Right forelimb (tissue), 1 donor: ENCODE measurements at places on chromosomes 6 and 20.

GRCh38 chr6:132167929-132168892 lies 217.0 kb upstream of the CCN2 start:
- no peak for DNase-seq

DNA sequence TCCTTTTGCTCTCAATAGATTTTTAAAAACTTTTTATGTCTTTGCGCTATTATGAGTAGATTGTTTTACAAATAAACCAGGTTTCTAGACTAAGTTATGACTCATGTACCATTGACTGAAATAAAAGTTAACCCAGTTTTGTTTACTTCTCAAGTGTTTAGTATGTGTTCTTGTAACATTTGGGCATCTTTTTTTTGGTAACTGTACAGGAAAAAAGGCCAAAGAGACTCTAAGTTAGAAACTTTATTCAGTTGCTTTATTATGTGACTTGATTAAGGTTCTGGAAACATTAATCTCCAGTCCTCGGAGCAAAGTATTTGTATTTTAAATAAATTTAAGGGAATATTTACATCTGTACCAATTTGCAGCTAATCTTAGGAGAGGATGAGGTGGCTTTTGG lies 2.9 kb downstream of the NKAIN2 start:
- no peak for DNase-seq

DNA sequence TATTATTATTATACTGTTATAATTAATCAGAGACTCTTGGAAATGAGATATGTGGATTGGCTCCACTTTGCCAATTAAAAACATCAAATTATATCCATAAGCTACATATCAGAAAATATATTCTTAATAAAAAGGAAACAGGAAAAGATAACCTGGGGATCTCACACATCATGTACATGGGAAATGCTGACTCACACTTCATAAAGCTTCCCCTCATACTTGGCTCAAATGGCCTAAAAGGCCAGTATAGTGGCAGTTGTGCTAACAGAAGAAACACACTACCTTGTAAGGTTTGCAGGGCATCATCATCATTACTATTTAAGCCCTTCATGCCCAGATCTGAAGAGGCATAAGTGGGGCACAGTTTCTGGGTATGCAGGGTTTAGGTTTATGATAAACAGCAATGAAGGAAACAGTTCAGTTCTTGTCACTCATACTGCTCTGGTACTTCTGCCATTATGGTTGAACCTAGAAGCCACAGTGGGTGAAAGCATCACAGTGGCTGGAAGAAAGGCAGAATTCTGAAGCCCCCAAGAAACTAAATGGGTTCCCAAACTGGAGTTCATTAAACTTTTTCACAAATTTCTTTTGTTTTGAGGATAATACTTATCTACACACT lies 60.6 kb downstream of the BTBD9 start:
- DNase-seq, result no peak

GRCh38 chr6:109243863-109244825 lies 138.1 kb downstream of the CD164 start:
- DNase-seq, result no peak

DNA sequence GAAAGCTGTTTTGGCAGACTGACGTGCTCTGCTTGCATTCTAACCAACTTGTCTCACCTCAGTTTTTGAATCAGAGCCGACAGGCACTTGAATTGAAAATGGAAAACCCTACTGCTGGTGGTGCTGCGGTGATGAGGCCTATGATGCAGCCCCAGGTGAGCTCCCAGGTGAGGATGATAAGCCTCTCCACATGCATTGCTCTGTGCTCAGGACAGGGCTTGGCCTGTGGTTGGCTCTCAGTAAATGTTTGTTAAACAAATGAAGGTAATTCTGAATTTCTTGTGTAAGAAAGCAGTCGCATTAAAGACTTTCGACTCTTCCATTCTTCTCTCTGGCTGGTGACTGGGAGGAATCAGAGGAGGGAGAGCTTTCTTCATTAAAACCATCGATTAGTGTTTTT lies 136.3 kb downstream of the SULF2 start:
- DNase-seq, result no peak

DNA sequence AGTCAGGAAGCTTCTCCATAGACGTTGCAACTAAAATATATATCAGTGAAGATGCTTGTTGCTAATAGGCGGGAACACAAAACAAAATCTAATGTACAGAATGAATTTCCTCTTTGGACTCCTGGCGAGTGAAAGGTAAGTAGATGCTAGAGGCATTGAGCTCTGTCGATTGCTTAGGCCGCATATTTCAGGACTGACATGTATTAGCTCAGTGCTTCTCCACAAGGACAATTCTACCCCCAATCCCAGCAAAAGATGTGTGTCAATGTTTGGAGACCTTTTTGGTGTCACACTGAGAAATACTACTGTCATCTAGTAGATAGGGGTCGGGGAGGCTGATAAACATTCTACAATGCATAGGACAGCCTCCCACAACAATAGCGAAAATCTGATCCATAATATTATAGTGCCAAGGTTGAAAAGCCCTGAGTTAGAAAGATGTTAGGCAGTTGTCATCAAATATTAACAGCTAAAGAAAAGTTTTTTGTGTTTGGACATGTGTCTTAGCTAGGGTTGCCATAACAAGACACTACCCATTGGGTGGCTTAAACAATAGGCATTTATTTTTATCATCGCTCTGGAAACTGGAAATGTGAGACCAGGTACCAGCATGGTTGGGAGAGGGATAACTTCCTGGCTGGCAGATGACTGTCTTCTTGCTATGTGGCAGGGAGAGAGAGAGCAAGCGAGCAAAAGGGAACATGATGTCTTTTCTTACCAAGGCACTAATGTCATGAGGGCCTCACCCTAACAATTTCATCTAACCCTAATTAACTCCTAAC lies 48.0 kb upstream of the BCAS1 start:
- DNase-seq, result no peak

DNA sequence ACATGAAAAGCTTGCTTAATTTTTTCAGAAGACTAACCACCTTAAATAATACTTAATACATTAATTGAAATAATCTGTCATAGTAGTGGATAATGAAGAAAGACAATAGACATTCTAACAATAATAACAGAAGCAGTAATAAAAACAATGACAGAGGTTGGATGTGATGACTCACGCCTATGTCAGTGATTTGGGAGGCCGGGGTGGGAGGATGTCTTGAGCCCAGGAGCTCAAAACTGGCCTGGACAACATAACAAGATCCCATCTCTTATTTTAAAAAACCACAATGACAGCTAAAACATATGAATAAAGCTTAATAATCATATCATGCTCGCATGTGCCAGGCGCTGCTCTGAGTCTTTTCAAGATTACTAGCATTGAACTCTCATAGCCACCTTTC lies 105.5 kb downstream of the IPCEF1 start:
- DNase-seq, result no peak

GRCh38 chr6:144725736-144726522 lies 440.8 kb downstream of the UTRN start:
- no peak for DNase-seq

DNA sequence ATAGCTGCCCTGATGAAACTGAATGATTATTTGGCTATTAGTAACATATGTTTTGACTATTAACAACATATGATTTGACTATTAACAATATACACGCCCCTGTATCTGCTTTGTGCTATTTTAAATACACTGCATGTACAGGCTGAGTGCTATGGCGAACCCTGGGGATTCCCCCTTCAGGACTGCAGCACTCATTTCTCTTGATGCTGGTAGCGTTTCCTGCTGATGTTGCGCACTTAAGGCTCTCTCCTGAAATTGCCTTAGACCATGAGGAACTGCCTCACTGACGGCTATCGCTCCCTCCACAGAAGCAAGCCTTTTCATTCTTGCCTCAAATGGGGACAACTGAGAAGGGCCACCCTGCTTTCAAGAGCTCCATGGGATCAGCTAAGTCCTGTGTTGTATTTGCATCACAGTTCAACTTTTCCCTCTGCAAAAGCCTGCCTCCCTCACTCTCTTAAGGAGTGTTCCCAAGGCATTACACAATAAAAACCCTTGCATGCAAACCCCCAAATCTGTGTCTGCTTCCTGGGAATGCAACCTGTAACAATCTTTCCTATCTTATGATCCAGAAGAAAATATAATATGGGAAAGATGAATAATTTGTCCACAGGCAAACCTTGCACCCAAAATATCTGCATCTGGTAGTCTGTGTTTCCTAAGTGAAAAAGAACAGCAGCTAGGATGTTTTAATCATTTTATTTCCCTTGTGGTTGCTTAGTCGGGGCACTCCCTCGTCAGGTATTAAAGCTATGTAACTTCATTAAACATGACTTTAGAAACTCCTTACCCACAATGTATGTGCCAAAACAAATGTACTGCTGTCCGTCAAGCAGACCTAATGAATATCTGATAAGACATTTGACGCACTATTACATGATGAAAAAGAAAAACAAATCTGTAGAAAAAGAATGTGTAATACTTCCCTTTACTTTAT lies 456.4 kb downstream of the COL12A1 start:
- DNase-seq, result no peak

- no peak for DNase-seq
Observed at GRCh38 chr6:157271911-157272310, 51.4 kb downstream of the TMEM242 start.

- peak; percentile 82 for DNase-seq
Observed at GRCh38 chr6:11172501-11173327, 59.8 kb downstream of the NEDD9 start.

DNA sequence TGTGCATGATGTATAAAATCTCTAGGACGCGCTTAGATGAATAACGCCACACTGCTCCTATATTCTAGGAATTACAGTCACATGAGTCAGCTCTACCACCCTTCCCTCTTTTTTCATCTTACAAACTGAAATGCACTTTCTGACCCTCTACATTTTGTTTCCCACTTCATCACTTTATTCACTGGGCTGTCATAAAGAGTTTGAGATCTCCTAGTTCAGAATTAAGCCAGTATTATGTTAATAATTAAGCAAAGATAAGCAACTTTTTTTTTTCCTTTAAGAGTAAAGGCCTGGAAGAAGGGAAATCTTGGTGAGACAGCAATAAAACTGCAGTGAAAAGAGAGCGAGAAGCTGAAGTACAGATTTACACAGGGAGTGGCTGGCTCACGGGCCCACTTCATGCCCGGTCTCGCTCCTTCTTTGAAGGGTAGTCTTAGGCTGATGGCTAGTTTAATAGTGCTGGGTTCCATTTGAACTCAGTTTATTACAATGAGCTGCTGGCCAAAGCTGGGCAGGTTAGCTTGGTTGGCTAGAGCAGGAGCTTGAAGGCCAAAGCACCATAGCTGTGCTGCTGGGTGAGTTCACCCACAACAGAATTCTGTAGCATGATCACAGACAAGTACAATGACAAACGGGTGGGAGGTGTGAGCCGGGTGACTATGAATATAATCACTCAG lies 110.6 kb downstream of the MAP7 start:
- no peak for DNase-seq

- no peak for DNase-seq
Observed at GRCh38 chr6:25295651-25296050, 16.5 kb downstream of the CARMIL1 start.

GRCh38 chr6:66628917-66629316 lies 921.9 kb upstream of the EYS start:
- DNase-seq, result no peak

GRCh38 chr6:134701301-134701700 lies 248.6 kb downstream of the ALDH8A1 start:
- no peak for DNase-seq

DNA sequence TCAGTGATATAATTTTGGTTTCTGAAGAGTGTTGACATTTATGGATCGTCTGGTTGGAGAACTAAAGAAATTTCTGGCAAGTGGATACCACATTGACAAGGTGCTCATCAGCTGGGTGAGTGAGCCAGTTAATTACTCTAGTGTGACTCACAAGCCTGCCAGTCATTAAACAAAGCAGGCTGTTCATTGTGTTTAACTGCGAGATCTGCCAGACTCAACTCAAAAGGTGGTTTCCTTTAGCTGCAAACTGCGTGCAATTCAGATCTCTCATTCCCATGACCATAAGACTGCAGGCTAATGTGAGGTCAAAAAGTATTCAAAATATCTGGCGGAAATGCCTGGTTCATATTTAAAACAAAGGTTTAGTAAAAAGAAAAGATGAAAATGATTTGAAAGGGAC lies 32.5 kb upstream of the IYD start:
- DNase-seq, result no peak

GRCh38 chr6:21634582-21634981 lies 41.0 kb downstream of the SOX4 start:
- DNase-seq, result no peak

GRCh38 chr6:133890711-133891148 lies 1.8 kb downstream of the TCF21 start:
- no peak for DNase-seq

DNA sequence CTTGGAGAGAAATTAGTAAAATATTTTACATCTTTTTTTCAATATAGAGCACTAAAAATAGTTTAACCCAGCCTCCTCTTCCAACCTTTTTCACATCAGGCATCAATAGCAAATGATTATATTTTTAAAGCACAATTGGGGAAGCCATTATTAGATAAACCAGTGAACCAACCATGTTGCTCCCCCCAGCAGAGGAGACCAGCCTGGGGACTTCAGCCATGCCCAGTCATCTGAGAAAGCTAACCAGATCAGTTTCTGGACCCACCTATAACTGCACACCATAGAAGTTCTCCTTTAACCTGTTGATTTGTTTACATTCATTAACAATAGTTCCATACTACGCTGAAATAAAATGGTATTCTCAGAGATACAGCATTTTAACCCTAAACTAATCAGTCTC lies 13.8 kb upstream of the SDHAF4 start:
- no peak for DNase-seq

DNA sequence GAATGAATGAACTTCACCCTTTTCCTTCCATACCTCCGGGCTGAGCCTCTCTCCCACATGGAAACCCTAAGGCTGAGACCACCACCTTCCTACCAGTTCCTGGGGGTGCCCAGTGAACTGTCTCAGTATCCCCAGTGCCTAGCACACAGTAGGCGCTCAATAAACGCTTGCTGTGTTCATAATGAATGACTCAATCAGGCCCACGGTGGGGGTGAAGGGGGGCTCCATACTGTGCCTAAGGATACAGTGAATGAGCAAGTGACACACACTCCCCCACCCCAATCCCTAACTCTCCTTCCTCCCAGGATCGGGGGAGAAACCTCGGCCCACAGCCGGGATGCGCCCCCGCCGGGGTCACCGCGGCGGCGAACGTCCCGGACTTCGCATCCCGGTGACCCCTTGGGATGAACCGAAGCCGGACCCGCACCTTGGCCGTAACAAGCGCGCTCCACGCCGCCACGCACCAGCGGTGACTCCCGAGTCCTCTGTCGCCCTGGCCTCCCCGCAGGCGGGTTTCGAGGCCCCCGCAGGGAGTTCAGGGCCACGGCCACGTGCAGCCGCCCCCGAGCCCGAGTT lies 592 bp downstream of the KCNG1 start:
- DNase-seq, result no peak

DNA sequence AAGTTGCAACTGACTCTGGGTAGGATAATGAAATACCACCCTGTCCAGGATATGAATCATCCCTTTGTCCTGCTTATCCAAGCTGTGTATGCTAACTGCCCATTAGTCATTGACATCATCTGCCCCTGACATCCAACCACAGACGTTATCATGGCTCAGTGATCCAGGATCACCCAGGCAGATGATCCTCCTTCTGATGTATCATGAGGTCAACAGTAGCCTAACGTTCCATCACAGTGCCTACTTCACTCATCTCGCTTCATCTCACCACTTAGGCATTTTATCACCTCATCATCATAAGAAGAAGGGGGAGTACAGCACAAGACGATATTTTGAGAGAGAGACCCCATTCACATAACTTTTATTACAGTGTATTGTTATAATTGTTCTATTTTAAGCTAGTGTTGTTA lies 13.4 kb upstream of the BTN3A2 start:
- no peak for DNase-seq
